ENCODE measurements at places on chromosomes 7 and 10.
A peak's percentile ranks its signal among the peaks of the same experiment; 100 is the strongest.

DNA sequence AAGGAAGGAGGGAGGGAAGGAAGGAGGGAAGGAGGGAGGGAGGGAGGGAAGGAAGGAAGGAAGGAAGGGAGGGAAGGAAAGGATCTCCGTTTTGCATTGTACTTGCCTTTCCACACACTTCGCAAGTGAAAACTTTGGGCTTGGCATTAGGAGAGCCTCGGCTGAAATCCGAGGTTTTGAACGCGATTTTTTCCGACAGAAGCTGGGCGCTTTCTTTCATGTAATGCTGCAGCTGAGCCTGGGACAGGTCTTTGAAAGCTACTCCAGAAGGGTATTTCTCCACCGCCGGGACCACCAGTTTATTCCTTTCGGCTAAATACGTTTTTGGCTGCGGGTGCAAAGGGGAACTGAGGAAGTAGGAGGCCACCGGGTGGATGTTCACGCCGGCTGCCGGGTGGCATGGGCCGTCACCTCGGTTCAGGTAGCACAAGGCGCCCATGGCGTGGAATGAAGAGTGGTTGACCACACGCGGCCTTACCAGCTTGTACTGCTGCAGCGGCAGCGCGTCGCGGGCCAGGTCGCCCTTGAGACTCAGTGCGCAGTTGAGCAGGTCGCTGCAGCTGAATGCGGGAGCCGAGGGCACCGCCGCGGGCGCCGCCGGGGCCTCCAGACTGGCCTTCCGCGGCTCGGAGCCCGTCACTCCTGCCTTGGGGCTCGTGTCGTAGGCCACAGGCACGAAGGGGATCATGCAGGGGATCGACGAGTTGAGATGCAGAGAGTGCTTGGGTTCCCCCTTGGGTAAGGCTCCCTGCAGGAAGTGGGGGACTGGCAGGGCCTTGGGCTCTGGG lies 825 bp downstream of the FEZF1 start:
- DNase-seq, result no peak

DNA sequence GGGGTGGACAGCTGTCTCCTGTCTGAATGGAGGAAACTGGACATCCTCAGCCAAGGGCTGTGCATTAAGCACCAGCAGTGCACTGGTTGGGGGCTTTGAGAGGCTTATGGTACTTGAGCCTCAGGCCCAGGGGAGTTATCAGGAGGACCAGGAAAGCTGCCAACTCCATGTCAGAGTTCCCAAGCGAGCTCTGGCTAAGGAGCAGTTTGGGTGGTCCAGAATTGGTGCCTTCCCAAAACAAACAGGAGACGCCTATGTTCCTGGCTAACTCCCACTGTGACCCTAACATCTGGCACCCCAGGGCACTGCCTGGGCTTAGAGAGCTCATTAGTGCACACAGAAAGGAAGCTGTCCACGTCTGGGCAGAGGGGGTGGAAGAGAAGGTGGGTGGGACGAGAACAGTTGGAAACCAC lies 408.6 kb upstream of the NPVF start:
- no peak for DNase-seq

GRCh38 chr10:78761311-78761781 lies 307.4 kb upstream of the ZMIZ1 start:
- no peak for DNase-seq

- no peak for DNase-seq
Measured at GRCh38 chr7:3942816-3943745, 642.0 kb downstream of the SDK1 start.

GRCh38 chr10:88525371-88526069 lies 57.6 kb downstream of the RNLS start:
- no peak for DNase-seq

DNA sequence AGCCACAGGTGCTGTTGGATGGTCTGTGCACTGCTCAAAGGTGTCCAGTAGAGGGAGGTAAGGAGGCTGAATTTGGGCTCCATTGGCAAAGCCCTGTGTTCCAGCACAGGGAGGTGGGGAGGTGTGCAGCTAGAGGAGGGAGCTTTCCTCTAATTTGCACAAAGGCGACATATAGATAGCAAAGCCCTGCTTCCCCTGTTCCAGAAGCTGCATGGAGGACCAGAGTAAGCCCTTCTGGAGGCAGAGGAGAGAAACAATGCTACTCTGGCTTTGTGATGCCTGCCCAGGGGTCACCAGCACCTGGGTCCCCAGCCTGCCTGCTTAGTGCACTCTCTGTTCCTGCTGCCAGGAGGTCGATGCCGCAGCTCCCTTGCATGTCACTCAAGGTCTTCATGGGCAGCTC lies 3.4 kb upstream of the ARHGAP22 start:
- peak; percentile 85 for DNase-seq

GRCh38 chr10:120583424-120584108 lies 126.5 kb downstream of the PLPP4 start:
- DNase-seq, result no peak

- no peak for DNase-seq
Measured at GRCh38 chr10:59971915-59972314, 65.6 kb upstream of the CCDC6 start.

DNA sequence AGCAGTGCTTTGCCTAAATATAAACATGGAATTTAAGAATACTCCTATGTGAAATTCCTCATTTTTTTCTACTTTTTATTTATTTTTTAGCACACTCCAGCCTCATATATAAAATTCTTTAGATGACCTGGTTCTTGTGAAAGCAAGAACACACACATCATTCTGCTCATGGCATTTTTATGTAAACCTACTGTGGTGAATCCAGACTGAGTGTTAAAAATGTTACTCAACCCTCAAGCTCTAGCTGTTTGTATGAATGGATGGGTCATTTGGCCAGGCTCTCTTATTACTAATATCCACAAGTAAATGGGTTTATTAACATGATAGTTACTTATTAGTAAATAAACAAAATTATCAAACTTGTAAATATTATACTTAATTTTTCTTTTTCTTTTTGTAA lies 551.7 kb upstream of the LRRN3 start:
- DNase-seq, result no peak

GRCh38 chr10:48400850-48401220 lies 94.4 kb downstream of the MAPK8 start:
- DNase-seq, result no peak

DNA sequence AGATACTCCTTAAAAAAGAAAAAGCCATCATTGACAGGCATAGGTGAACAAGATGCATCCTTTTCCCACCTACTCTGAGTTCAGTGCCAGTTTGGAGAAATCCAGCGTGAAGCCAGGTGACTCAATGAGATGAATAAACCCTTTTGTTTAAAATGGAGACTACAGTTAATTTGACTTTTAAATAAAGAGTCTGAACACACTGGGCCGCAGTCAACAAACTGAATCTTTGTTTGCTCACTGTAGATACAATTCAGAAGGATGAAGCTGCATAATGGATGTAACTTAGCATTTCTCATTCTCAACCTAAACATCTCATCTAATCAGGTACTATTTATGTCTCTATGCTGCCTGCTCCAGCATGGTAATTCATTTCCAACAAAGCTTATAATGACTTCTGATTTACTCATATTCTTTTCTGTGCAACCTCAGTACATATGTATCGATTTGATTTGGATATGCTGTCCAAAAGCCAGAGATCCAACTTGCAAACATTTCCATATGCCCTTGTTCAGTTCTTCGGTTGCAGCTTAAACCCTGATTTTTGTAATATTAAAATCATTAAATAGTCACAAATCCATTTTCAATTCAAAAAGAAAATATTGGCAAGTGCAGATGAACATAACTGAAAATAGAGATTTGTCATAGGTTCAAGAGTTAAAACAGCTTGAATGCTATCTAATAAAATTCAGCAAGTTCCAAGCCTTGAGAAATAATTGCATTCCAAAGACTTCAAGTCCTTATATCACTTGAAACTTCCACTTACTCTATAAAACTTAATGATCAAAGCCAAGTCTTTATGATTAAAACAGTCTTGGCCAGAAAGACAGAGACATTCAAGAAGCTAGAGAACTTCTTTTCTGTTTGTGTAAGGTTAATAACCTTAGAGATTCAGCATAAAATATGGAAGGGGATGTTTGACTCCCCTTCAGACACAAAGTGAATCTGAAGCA lies 67.8 kb downstream of the CPVL start:
- DNase-seq, result no peak

- peak; percentile 75 for DNase-seq
Measured at GRCh38 chr10:95832216-95833041, 75.3 kb upstream of the CC2D2B start.

GRCh38 chr10:88562152-88562551 lies 21.0 kb downstream of the RNLS start:
- no peak for DNase-seq

All from GM20000 (cell line).